Umbilical cord (tissue), 2 donors: ENCODE measurements at places on chromosomes 3 and 15. TPM values are rescaled to one million over a fixed set of nuclear protein-coding genes. Genes with fewer than 3 reads are reported as not detected.

XRN1 gene
- 68.6 TPM for total RNA-seq

- no peak for DNase-seq
Observed at GRCh38 chr3:157347577-157348303, 88.9 kb upstream of the PTX3 start.

CRABP1 gene
- 7.7 TPM for total RNA-seq

NANOGP8 gene
- total RNA-seq, result not detected

AGBL1 gene
- 4.8 TPM for total RNA-seq

- no peak for DNase-seq
Observed at GRCh38 chr3:8805774-8806173, 36.4 kb upstream of the OXTR start.

GRCh38 chr15:34584330-34584668, 848 bp upstream of the GOLGA8B start:
- no peak for DNase-seq

DNA sequence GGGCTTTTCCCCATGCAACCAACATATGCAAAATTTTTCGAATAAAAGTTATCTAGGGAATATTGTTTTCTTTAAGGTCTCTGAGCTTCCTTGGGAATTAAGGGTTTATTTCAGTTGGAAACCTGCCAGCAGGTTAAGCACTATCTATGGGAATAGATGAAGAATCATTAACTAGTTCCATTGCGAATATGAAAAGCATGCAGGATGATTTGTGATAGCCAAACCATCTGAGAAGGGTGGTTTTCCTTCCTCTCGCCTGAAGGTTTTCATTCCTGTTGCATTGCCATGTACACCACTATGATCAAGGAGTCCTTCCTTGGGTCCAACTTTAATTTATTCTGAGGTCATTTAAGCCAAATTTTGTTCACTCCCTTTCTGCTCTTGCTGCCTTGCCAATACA, 184.9 kb downstream of the NR2F2 start:
- no peak for DNase-seq

- no peak for DNase-seq
Observed at GRCh38 chr3:172213904-172214303, 174.5 kb downstream of the FNDC3B start.

GRCh38 chr3:180117381-180118163, 80.8 kb upstream of the PEX5L start:
- DNase-seq, result no peak

DNA sequence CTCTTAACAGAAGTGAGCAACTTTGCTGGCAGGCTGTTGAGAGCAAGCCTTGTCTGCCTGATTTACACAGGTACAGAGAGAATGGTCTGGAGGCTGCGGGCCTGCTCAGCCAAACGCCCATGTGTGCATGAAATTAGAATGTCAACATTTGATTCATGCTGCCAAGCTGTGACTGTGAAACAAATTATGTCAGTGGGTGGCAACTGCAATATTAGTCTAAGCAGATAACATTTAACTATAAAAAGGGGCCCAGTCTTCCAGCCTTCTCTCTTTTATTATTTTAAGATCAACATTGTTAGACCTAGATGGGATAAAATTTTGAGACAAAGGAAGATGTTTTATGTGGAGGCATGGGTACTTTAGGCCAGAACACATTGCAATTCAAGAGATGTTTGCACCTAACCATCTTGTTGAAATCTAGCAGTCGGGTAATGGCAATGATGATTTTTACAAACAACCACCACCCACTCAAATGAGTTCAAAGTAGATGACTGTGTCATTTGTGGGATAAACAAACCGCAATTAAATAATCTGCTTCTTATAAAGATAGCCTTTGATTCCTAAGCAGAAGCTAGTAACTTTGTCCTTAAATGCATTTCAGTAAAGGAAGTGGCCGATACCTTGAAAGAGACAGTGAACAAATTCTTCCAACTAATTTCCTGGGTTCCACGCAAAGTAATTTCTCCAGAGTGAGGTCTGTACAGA, 70.2 kb downstream of the FOXB1 start:
- no peak for DNase-seq
